ENCODE measurements at places on chromosomes 11 and 22.

DNA sequence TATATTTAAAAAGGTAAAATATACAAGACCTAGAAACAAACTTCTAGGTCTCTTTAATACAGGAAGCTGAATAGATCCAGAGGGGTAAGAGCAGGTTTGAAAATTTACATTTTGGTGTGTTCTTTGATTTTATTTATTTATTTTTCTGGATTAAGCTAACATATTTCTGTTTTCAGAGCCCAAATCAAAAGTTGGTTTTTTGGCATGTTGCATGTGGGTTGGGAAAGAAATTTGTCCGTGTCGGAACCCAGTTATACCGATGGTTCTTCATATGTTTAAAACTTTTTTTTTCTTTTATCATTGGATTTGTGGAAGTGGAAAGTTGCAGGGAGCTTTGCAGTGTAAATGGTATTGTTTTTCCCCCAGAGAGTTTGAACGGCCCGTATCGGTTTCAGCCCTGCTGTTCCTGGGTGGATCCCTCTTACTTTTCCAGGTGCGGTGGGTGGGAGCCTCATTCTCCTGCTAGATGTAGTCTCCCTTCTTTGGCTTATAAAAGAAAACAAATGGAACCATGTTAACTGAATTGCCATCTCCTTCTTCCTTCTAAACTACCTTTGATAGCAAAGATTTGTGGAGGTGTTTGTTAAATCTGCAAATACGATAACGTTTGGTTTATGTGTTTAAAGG, 746 bp downstream of the CTNND1 start:
- DNase-seq, result no peak

DNA sequence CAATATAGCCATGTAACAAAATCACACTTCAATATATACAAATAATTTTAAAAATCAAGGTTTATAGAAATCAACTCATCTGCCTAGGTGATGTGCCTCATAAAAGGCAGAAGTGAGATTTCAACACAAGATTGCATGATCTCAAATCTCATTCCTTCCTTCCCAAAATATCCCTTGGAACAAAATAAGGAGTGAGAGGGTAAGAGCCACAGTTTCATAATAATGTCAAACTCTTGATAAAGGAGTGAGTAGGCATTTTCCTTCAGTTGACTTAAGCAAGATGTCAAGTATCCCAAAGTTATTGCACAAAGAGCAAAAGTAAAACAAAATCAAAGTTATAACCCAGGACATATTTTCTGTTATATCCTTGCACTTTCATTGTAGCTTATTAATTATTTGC, 81.3 kb downstream of the C22orf31 start:
- no peak for DNase-seq

- DNase-seq, result no peak
Observed at GRCh38 chr22:46319319-46319718, 16.2 kb upstream of the TRMU start.

- DNase-seq, result no peak
Observed at GRCh38 chr22:23684561-23685031, 6.2 kb upstream of the RGL4 start.

DNA sequence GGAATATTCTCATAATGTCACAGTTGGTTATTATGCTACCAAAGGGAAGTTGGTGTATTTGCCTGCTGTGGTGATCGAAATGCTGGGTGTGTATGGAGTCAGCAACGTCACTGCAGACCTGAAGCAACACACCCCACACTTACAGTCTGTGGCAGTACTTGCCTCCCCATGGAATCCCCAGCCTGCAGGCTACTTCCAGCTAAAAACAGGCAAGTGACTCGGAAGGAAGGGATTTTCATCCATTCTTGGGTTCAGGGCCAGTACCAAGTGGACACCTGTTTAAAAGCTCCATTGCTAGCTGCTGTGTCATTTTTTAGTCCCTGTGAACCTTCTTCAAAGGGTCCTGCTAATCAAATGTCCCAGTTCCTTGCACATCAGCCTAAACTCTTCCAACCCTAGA, 149.6 kb downstream of the C11orf91 start:
- no peak for DNase-seq

DNA sequence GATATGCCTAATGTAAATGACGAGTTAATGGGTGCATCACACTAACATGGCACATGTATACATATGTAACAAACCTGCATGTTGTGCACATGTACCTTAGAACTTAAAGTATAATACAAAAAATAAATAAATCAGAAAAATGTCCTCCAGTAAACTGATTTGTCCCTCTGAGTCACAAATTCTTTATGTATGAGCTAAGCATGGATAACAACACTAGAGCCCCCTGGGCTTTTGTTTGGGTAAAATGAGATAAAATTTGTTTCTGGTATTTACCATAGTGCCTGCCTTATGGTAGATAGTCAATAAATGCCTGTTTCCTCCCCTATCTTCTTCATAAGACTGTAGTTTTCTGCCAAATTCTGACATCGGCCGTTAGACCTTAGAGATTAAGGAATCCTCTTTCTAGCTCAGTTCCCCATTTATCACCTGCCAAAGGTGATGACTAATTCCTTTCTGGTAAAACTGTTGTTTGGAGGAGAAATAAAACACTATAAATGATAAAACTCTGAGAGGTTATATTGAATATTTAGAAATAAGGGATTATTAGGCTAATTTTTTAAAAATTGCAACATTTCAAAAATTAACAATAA, 43.6 kb upstream of the LUZP2 start:
- no peak for DNase-seq

DNA sequence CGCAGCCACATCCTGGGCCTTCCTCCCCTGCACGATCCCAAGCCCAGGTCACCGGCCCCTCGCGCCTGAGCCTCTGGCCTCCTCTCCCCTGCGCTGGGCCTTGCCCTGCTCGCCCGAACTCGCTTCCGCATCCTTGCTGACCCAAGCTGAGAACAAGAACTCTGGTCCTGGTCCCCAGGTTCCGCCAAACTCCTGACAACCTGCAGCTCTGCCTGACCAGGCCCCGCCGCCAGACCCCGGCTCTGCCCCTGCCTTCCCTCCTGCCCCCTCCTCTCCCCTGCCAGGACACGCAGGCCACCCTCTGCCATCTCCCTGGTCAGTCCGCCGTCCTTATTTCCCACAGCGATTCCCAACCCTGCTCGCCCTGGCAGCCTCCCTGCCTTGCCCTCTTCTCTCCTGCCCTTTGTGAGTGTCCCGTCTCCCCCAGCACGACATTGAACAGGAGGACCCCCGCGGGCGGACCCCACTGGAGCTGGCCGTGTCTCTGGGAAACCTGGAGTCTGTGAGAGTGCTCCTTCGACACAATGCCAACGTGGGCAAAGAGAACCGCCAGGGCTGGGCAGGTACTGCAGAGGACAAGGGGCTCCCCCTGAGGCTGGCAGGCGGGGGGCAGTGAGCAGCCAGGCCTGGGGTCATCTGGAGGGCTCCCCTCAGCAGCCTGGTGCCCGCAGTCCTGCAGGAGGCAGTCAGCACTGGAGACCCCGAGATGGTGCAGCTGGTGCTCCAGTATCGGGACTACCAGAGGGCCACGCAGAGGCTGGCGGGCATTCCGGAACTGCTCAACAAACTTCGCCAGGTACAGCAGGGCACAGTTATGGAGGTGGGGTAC, 762 bp downstream of the ANKRD13D start:
- DNase-seq, result no peak

- DNase-seq, result no peak
Observed at GRCh38 chr22:44455963-44456358, 42.1 kb downstream of the RTL6 start.

DNA sequence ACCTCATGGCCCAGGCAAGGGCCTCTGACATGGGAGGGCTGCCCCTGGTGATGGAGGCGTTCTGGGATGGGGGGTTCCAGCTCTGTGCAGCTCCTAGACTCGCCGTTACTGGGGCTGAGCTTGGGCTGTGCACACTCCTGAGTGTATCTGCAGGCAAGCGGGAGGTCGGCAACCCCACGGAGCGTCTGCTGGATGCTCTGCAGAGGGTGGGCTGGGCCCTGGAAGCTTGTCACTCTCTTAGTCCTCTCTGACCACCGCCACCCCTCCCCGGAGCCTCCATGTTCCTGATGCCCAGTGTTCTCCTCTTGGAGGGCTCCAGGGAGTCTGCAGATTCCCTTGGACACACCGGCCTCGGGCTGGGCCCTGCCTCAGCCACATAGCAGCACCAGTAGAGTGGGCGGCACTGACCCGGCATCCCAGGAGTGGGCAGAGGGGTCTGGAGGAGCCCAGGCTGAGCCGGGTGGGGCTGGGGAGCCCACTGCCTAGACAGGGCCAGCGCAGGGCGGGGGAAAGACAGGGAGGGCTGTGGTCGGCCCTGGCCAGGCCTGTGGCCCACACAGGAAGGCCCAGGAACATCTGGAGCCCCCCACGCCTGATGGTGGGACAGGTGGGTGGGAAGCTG, 20.6 kb upstream of the MUC5B start:
- DNase-seq, result no peak

DNA sequence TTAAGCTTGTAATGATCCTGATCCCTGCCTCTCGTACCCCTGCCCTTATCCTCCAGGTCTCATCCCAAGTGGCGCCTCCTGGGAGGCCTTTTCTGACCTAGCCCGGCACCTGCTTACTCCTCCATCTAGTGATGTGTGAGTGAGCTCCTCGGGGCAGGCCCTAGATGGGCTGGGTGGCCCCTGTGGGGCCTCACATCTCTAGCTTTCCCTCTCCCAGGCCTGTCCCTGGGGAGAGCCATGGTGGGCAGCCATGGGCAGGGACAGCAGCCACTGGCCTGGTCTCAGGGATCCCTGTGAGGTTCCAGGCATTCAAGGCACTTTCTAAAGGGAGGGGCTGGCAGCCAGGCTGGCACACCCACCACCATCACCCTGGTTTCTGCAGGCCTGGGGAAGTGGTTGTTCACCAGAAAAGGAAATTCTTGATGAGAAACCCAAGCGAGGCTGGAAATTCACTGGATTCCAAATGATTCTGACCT, 27.9 kb downstream of the GNAZ start:
- DNase-seq, result no peak

DNA sequence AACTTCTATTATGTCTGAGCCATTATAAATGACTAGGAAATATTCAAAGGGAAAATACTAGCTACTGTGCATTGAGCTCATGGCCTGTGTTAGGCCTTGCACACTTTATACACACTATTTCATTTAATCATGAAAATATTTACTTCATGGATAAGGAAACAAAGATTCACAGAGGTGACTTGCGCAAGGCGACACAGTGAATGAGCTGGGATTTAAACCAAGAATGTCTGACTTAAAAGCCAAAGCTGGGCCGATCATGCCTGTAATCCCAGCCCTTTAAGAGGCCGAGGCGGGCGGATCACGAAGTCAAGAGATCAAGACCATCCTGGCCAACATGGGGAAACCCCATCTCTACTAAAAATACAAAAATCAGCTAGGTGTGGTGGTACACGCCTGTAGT, 231.5 kb downstream of the MIAT start:
- DNase-seq, result no peak

DNA sequence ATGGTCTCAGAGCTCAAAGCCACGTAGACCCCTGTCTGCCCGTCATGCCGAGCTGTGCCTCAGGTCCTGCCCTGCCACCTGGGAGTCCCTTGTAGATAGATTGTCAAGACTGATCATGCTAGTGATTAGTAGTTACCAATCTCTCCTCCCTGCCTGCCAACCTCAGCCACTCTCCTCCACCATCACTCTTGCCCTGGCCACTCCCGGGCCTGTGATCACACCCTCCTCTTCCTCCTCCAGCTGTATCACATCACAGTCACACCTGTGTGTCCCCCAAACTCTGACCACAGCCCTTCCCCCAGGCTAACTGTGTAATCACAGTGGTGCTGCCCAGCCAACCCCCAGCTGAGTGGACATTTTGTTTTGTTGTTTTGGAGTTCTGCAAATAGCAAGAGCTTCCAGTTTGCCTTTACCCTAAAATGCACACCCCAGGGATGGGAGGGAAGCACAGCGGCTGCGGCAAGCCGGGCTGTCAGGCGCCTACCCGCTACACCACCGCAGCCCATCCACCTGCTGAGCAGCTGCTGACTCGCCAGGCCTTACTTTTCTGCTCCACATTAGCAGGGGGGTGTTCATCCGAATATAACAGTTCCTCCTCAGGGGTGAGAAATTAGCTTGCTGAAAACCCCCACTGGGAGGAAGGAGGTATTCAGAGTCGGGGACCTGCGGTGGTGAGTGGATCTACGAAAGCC, 45.8 kb downstream of the LRFN4 start:
- DNase-seq, result no peak

DNA sequence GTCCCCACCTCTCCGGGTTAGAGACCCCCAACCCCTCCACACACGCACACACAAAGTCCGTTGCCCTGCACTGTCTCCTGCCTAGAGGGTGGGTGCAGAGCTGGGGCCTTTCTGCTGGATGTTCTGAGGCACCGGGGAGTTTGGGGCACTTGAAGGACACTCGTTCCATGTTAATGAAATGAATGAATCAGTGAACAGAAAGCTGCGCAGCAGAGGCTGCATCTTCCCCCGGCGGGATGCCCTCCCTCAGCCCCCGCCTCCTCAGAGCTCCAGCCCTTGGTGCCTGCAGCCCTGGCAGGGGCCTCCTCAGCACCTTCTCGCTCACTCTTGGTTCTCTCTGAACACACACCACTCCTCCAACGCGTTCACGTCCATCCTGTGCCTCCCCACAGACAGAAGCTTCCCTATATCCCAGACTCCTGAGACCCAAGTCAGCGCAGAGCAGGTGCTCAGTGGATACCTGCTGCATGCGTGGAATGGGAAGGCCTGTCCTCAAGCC, 611.9 kb downstream of the TBC1D22A start:
- no peak for DNase-seq

DNA sequence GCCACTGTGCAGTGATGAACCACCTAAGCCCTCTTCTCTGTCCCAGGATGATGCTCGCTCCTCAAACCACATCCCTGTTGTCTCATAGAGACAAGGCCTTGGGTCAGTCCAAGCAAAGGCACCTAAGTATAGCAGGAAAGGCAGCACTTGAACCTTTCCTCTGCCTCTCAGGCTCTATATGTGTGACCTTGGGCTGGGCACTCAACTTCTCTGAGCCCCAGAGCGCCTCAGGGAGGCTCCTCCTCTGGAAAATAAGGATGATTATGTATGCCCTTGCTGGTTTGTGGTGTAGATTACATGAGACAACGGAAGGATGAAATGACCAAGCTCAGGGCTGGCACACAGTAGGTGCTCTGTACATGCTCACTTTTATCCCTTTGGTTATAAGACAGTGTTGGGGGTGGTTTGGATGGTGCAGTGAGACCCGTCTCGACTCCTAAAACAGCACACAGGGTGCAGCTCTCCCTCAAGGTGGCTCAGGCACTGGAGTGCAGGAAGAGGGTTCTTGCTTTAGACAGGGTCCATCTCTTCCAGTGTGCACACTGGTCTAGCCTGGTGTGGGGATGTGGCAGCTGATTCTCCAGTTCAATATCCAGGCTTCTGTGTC, 40.2 kb upstream of the ACCSL start:
- DNase-seq, result no peak

GRCh38 chr22:36741968-36742367, 34.0 kb downstream of the IFT27 start:
- DNase-seq, result no peak

GRCh38 chr11:12684315-12684714, 10.1 kb downstream of the TEAD1 start:
- DNase-seq, result no peak

- no peak for DNase-seq
Observed at GRCh38 chr22:49462291-49462690, 365.4 kb downstream of the BRD1 start.

GRCh38 chr11:111253131-111253530, 7.6 kb downstream of the POU2AF2 start:
- DNase-seq, result no peak

All from stimulated activated CD4-positive, alpha-beta T cell treated with anti-CD3 and anti-CD28 coated beads, Interleukin-1b, Interleukin-23, amount 100 ng/mL, for 1 hour (primary cell).